Naive thymus-derived CD8-positive, alpha-beta T cell (primary cell): ENCODE measurements at places on chromosomes 7 and 10.

GRCh38 chr10:25017154-25017590, 760 bp downstream of the THNSL1 start:
- DNase-seq: no peak

DNA sequence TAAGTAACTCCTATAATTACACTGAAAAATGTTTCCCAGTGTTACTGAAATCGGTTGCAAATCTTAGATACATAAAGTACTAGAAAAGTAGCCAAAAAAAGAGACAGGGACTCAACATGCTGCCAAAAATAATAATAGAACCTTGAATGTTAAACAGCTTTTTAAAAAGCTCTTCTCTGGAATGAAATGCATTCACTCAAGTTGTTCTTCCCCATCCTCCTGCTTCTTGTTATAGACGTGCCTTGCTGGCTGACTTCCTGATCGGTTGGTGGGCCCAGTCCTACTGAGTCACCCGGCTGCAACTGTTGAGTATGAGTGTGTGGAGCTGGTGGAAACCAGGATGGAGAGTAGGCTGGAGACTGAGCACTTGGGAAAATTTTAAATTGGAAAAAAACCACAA, 30.6 kb upstream of the RAPGEF5 start:
- DNase-seq: no peak

DNA sequence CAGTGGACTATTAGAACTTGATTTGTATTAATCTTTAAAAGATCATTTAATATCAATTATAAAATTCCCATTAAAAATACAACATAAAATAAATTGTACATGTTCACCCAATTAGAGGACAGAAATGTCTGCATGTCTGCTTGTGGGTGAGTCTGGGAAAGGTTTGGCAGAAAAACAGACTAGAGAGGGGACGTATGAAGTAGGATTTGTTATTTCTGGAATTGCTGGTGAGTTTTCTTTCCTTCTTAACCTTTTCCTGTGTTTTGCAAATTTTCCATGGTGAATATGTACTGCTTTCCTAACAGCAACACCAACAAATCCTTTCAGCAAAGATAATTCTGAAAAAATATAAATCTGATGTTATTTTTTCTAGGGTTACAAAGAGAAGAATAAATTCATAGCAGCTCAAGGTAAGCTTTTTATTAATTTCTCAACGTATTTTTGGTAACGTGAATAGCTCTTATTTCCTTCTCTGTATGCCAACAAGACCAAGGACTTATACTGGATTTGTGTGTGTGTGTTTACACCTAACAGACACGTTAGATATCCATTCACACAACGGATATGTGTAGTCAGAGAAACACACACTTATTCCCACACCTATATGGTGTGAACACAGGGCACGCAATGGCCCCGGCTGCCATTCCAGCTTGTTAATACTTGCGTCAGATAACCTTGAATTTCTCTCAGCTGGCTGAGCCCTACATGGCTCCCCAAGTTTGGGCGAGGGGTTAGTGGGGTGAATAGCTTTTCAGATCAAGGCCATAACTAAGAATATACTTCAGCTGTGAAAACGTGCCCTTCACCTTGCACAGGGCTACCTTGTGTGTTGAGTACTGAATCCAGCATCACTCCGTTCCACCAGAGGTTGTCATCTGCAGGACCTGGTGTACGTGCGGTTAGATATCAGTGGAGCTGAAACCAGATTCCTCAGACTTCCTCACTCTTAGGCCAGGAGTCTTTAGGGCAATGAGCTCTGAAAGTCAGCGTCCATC, 64.6 kb downstream of the MKI67 start:
- DNase-seq: no peak

DNA sequence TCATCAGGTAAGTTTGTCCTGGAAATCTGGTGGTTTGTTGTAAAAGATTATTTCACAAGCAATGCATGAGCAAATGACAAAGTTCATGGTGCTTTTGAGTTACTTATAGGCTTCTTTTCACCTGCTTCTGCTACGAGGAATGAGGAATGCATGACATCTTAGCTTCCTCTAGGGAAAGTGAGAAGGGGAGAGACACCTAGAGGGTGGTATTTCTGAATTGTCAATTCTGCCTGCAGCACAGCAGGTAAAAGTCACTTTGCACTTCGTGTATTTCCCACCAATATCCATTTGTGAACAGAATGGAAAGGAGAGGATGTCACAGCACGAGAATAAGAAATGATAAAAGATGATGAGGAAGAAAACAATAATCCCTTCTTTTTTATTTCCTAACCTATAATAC, 153.4 kb upstream of the FEZF1 start:
- no peak for DNase-seq

GRCh38 chr10:100038561-100039071, 28.9 kb upstream of the DNMBP start:
- no peak for DNase-seq

DNA sequence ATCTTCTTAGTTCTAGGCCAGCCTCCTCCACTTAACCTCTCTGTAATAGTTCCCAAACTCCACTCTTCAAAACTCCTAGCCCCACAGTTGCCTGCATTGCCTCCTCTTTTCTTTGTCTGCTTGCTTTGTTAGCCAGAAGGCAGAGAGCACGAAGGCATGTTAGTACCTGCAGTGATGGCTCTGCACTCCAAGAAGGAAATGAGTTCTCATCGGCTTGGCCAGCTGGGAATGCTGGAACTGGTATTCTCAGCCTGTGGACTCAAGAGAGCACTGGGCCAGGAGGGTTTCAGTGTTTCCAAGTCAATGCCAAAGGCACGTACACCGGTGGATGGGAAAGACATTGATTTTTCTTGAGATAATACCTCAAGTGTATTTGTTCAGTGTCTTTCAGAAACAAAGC, 66.3 kb upstream of the HABP2 start:
- DNase-seq: no peak

- no peak for DNase-seq
These were observed 268.3 kb upstream of the FERD3L start for GRCh38 chr7:19413443-19413965.

DNA sequence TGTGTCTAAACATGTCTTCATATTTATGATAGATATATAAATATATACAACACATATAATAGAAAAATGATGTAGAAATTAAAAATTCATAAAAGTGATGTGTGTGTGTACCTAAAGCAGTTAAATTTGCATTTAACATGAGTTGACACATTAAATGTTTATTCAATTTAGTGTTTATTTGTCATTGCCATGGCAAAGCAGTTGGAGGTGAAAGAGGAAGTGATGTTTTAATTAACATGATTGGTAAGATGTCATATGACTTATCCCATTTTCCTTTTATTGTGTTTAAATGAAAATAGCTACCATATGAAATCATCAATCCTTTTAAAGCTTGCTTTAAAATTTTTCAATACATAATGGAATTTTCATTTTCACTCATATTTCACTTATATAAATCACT, 452.6 kb downstream of the SUGCT start:
- no peak for DNase-seq

- peak; percentile 81 for DNase-seq
These were observed 33.5 kb downstream of the REEP3 start for GRCh38 chr10:63554657-63555056.

DNA sequence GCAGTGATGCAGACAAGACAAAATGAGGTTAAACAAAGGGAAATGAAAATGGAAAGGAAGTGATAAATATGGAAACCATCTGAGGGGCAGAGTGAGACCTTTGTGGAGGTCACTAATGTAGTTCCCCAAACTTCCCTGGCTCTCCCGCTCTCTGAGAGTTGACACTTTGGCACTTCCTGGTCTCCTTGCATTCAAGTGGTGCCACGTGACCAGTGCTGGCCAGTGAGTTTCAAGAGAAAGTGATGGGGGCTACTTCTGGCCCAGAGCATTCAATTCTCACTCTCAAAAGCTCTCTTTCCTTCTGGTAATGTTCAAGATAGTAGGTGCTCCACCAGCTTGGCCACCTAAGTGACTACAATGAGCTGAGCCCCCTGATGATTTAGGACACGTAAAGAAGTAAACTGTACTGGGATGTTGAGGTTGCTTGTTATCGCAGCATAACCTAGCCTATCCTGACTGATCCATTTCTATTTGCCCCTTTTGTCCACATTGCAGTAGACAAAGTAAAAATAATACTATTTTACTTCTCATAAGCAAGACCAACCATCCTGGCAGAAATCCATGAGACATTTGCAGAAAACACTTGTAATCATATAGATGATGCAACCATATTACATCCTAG, 242.0 kb upstream of the YAE1 start:
- no peak for DNase-seq

- DNase-seq: no peak
These were observed 647.5 kb downstream of the TYW1 start for GRCh38 chr7:67644151-67644550.

GRCh38 chr7:131090886-131091692, 236.6 kb upstream of the MKLN1 start:
- DNase-seq: no peak

DNA sequence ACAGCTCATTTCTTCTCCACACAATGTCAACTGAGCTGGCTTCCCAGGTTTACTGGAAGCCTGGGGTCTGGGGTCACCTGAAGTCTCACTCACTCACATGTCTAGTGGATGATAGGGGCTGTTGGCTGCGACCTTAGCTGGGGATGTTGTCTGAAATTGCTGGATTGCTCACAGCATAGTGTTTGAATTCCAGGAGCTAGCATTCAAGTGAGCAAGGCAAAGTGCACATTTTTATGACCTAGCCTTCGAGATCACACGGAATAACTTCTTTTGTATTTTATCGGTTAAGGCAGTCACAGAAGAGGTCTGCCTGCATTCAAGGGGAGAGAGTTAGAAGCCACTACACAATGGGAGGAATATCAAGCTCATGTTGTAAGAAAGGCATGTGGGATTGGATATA, 3.6 kb downstream of the TEX47 start:
- DNase-seq: no peak

- no peak for DNase-seq
These were observed 228.8 kb upstream of the FAM3C start for GRCh38 chr7:121624958-121625357.

GRCh38 chr10:109774121-109774440, 149.2 kb downstream of the XPNPEP1 start:
- DNase-seq: no peak

DNA sequence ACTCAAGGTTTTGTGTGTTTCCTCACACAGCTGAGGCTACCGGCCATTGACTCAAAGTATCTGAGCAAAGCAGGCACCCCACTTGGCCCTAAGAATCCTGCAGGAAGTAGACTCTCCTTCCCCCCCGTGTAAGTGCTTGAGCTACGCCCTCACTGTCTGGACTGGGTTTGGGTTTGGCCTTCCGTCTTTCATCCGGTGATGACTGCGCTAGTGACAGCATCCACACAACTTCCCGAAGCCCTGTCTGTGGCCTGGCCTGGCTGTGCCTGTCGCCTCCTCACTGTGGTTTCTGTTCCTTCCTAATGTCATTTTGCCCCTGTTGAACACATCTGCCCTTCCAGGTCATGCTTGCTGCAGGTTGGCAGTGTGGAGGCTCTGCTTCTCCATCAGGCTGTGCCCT, 14.5 kb downstream of the C7orf57 start:
- no peak for DNase-seq

DNA sequence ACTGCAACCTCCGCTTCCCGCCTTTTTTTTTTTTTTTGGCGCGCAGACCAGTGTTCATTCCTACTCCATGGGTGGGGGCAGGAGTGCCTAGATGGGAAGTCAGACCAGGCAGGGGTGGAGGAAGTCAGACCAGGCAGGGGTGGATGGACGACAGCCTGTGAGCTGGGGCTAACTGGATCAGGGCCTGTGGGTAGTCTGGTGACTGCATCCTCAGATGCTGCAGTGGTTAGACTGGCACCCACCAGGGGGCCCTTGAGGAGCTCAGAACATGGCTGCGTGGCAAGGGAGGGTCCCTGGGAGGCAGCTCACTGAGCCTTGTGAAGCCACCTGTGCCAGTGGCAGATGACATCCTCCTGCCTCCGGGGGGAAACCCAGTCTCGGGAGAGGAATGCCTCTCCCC, 35.1 kb downstream of the RCC1L start:
- no peak for DNase-seq

- peak; percentile 14 for DNase-seq
These were observed at the start of gene PROSER2 for GRCh38 chr10:11823122-11823988. PROSER2 (plus strand) TSS chr10:11823356; CDS start chr10:11852078, 28,722 bp downstream.

DNA sequence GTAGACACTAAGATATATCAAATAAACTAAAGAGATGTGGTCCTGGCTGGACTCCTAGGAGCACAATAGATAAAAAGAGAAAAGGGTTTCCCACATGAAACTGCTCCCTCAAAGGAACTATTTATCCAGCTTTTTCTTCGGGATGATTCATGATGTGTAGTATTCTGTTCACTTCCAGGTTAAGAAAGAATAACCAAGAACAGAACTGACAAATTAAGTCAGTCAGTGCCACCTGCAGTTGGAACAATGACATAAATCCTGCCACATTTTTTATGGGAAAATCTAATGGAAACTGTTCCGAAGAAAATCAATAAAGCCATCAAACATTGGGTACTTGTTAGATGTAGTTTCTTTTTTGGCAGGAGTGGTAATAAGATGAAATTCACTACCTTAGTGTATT, 87.1 kb downstream of the POLR1F start:
- no peak for DNase-seq

GRCh38 chr7:77827999-77828398, 29.4 kb downstream of the PHTF2 start:
- DNase-seq: no peak

DNA sequence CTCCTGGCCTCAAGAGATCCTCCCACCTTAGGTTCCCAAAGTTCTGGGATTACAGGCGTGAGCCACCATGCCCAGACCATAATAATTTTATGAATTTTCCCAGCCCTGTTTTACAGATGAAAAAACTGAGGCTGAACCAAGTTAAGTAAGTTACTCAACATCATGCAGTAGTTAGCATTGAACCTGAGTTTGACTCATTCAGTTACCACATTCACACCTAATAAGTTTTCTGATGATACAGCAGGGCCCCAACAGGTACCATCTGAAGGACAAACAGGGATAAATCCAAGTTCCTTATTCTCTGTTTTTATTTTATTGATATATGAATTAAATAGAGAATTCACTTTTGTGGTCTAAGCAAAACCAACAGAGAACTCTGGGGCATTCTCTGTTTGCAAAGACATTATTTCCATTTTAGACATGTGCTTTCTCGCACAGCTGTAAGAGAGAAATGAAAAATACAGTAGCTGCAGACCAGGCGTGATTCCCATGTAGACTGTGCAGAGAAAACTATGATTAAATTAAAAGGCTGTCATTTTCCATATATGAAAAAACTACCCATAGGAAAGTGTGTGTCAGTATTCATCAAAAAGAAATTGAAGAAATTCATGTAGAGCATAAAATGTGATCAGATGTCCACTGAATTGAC, 26.6 kb downstream of the APBB1IP start:
- no peak for DNase-seq

- no peak for DNase-seq
These were observed 39.0 kb downstream of the TET1 start for GRCh38 chr10:68598978-68599770.

- no peak for DNase-seq
These were observed 14.0 kb downstream of the C10orf88 start for GRCh38 chr10:122939856-122940543.

GRCh38 chr10:57262892-57263291, 901.8 kb upstream of the ZWINT start:
- DNase-seq: no peak
